Stimulated activated CD8-positive, alpha-beta memory T cell treated with anti-CD3 and anti-CD28 coated beads, Interleukin-4, amount 100 ng/mL, for 1 hour (primary cell): ENCODE measurements at places on chromosomes 11 and 22.
A peak's percentile ranks its signal among the peaks of the same experiment; 100 is the strongest.

GRCh38 chr11:1007279-1007678, 29.2 kb downstream of the MUC6 start:
- no peak for DNase-seq

GRCh38 chr22:21106000-21106399, 60.3 kb downstream of the LRRC74B start:
- DNase-seq = no peak

- DNase-seq = no peak
These were observed 8.5 kb downstream of the TMEM132A start for GRCh38 chr11:60932605-60933356.

- DNase-seq = no peak
These were observed 112.1 kb upstream of the BDNF start for GRCh38 chr11:27812341-27812740.

DNA sequence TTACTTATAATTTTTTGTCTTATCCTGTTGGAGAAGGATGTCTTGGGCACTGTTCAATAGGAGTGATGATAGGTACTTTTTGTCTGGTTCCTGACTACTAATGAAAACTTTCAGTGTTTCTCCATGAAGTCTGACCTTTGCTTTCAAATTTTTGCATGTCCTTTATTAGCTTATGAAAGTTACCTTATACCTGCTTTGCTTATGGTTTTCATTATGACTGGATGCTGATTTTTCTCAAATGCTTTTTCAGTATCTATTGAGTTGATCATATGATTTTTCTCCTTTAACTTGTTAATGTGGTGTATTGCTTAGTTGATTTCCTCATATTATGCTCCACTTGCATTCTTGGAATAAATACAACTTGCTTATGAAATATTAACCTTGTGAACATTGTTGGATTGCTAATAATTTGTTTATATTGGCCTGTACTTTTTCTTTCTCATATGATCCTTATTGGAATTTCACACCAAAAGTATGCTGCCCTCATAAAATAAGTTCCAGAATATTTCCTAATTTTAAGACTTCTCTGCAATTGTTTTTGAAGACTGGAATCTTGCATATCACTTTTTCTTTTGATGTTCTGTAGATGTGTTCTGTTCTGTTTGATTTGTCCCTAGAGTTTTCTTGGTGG, 85.0 kb upstream of the SC5D start:
- no peak for DNase-seq

- peak; percentile 8 for DNase-seq
These were observed 479 bp downstream of the RSF1 start for GRCh38 chr11:77819921-77820564.

DNA sequence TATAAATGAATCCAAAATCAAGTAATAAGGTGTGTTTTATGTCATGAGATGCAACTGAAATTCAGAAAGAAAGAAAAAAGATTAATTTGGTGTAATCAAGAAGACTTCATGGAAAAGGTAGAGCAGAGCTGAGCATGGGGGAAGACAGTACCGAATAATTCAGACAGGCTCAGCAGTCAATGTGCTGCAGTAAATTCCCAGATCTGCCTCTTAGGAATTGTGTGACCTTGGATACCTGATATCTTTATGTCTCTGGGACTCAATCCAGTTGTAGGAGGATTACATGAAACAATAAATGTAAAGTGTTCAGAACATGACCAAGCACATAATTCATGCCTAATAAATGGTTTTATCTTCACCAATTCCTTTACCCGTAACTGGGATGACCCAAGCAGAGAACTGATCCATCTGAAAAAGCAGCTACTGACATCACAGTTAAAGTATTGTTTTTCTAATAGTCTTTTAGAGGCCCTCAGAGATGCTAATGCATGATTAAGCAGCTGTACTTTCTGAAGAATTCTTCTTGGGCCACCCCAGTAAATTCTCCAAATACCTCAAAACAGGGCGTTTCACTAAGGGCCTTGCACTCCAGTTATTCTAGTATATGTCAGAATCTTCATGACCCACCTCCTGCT, 7.8 kb downstream of the MS4A12 start:
- no peak for DNase-seq

GRCh38 chr22:44645083-44645482, 56.9 kb upstream of the PRR5 start:
- no peak for DNase-seq

- DNase-seq = no peak
These were observed 182.8 kb downstream of the C11orf87 start for GRCh38 chr11:109604481-109605400.

- no peak for DNase-seq
These were observed 31.2 kb upstream of the SORL1-AS1 start for GRCh38 chr11:121483805-121484480.

- DNase-seq = no peak
These were observed 877.0 kb downstream of the OPCML start for GRCh38 chr11:132655187-132655855.

GRCh38 chr22:22783575-22783974, 104.0 kb upstream of the IGLL5 start:
- no peak for DNase-seq

GRCh38 chr22:48953103-48953720, 874.5 kb downstream of the BRD1 start:
- DNase-seq = no peak
